ENCODE measurements at places on chromosomes 16 and 17.
A peak's percentile ranks its signal among the peaks of the same experiment; 100 is the strongest.

- DNase-seq, result no peak
These were observed 26.8 kb upstream of the GOSR1 start for GRCh38 chr17:30450125-30451027.

DNA sequence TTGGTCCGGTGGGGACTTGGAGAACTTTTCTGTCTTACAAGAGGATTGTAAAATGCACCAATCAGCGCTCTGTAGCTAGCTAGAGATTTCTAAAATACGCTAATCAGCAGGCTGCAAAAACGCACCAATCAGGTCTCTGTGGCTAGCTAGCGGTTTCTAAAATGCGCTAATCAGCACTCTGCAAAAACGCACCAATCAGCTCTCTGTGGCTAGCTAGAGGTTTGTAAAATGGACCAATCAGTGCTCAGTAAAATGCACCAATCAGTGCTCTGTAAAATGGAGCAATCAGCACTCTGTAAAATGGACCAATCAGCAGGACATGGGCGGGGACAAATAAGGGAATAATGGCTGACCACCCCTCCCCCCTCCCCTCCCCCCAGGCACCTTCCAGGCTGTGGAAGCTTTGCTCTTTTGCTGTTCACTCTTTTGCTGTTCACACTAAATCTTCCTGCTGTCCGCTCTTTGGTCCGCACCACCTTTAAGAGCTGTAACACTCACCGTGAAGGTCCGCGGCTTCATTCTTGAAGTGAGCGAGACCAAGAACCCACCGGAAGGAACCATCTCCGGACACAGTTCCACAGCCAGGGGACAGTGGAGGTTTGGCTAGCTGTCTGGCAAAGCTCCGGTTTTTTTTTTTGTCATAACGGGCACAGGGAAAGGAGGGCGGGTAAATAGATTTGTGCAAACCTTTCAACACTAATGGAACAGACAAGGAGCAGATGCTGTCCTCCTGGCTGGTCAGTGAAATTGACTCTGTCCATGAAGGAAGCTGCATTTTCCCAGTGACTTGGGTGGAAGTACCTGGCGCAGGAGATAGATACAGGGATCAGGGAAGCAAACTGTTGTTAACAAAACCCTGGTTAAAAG, 8.3 kb downstream of the PITPNC1 start:
- DNase-seq, result no peak

- no peak for DNase-seq
These were observed 84.6 kb downstream of the PARN start for GRCh38 chr16:14545346-14545884.

DNA sequence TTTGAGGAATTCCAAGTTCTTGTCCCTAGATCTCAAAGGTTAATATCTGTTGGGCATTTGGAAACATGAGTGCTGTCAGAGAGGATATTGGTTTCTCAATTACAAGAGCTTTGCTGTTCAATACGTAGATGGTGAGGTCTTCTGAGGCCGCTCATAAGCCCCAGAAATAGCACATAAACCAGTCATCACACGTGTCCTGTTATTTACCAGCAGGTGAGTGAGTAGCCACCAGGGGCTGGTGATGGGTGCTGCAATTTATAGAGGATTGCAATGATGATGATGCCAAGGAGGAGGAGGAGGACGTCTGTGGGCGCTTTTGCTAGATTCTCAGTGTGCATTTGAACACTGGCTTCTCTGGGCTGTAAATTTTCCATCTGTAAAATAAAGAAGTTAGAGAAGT, 89.0 kb downstream of the SALL1 start:
- no peak for DNase-seq

- DNase-seq, result no peak
These were observed 21.2 kb downstream of the SLC39A11 start for GRCh38 chr17:73071066-73071999.

DNA sequence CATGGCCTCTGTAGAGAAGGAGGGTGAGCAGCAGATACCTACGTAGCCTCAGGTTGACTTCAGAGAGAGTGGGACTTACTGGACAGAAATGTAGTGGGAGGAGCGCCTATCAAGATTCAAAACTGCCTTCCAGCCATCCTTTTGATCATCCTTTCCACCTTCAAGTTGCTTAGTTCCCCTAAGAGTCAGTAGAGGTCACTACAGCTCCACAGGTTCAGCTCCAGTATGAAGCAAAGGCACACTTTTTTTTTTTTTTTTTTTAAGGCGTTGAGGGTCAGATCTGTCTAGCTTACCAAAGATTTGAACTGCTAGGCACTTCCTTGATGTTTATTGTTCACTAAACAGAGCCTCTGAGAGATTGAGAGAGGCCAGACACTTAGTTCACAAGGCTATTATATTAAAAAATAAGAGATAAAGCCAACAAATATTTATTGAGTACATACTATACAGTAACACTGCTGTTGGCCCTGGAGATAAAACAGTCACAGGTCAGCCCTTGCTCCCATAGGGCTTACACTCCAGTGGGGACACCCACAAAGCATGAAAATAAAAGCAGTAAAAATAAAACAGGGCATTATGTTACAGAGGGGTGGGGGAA, 3.1 kb downstream of the RNF227 start:
- DNase-seq, result no peak

DNA sequence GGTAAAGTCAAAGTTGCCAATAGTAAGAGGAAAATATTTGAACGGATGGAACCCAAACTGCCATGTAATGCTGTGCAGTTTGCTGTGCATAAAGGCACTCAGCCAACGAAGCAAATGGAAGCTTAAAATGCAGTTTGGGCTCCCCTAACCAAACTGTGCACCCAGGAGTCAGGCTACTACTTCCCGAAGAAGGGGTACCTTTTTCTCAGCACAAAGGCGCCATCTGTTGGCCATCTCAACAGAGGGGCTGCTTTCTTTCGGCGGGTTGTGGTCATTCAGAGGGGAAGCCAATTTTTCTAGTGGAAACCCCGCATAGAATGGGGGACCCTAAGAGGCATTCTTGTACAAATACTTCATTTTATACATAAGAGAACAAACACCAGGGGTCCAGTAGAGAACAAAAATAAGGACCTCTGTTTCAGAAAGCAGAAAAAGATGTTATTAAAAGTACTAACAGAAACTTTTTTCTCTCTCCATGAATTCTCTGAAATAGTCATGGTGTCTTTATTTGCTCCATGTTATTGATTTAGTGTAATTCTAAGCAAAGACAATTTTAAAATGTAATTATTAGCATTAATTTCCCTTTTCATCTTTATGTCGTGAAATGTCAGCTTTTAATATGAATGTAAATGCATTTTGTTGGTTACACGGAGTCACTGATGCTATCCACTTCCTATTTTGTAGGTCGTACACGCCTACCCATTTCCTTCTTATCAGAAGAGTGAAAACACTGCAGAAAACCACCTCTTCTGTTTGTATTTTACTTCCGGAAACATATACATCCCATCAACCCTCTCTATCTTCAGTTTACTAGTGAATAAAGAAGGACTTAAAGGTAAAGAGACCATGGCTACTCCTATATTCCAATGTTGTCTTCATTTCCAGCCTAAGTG, 453.3 kb downstream of the KCNJ2 start:
- DNase-seq, result no peak

DNA sequence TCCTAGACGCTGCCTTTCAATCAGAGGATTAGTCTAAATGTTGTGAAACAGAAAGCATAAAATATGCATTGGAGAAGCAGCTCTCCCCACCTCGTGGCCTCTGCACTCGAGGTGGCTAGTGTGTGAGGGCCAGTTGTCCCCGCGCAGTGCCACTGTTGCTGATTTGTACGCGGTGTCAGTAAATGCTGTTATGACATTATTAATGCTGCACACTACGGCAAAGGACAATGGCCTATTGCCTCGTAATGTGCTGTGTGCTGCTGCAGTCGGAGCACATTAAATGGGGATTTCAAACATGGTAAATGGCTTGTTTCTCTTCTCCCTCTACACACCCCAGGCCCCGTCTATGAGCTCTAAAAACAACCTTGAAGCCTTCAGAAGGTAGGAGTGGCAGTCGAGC, 5.7 kb upstream of the MGAT5B start:
- DNase-seq, result no peak

- DNase-seq, result no peak
These were observed 7.0 kb downstream of the IL34 start for GRCh38 chr16:70653406-70653805.

GRCh38 chr16:75238853-75239541, 12.4 kb downstream of the BCAR1 start:
- peak; percentile 92 for DNase-seq

DNA sequence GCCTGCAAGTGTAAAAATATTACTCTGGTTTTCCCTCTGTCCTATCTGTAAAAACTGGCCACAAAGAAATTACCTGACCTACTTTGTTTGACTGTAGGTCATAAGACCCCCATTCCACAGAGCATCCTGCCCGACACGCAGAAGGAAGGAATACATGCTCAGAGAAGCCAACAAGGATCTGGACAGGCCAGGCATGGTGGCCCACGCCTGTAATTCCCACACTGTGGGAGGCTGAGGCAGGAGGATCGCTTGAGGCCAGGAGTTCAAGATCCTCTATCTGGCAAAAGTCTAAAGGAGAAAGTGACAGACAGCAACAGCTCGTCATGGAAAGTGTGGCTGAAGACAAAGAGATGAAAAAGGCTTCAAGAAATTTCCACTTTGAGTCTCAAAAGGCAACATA, 78.2 kb upstream of the RNU2-1 start:
- DNase-seq, result no peak

- DNase-seq, result no peak
These were observed 52.0 kb downstream of the SREBF1 start for GRCh38 chr17:17784657-17785267.

DNA sequence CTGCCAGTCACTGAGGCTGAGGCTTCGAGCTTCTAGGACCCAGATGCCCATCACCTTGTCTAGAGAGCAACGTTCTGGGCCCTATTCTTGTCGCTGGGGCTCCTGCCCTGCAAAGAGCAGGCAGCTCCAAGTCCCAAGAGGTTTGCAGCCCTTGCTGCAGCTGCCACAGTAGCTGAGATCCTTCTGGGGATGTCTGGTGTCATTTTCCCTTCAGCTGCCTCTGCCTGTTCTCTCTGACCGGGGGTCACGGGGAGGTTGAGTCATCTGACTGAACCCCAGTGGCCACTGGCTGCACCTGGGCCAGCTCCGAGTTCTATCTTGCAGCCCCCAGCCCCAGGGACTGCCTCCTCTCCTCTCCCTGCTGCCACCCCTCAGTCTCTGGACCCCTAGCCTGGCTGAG, 4.9 kb downstream of the WSCD1 start:
- no peak for DNase-seq

- no peak for DNase-seq
These were observed 427 bp upstream of the NLK start for GRCh38 chr17:28041844-28042656.

DNA sequence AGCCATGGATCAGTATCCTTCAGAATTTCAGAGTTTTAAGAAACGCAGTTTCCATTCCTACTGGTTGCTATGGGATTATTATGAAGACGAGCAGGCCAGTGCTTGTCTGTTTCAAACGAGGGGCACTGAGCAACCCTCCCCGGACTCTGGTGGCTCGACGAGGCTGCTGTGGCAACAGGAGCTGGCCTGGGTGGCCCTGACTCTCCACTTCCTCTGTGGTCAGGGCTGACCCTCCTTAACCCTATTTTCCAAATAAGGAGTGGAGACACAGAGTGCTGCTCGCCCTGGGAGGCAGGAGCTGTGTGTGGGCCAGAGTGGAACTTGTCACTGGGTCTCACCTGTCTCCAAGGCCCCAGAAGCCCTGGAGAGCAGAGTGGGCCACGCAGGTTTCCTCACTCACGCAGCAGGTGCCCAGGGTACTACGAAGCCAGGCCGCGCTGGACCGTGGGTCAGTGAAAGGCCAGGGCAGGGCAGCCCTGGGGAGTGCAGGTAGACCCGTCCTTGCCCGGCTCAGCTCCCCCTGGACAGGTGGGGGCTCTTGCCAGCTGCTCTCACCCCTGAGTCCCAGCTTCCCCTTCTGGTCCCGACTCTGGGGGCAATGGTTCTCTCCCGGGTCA, 3.3 kb downstream of the GALNS start:
- DNase-seq, result peak; percentile 49

GRCh38 chr16:11354733-11355574, 9.7 kb downstream of the RMI2 start:
- no peak for DNase-seq

- DNase-seq, result no peak
These were observed 236.4 kb downstream of the BCAS3 start for GRCh38 chr17:60914078-60914477.

DNA sequence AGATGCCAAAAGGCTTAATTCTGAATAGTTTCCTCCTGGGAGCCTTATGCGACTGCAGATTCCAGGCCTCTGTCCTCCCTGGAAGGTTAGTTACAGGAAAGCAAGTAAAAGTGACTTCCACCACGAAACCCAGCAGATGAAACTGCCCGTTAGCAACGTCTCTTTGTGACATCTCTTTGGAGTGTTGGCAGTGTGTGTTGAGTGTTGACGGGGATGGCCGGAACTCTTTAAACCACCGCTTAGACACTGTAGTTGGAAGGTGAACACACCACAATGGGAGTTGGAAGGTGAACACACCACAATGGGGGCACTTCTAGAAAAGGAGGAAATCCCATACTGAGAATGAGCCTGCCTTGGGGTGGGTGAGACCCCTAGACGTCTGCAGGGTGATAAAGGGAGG, 858 bp downstream of the SKAP1 start:
- no peak for DNase-seq

GRCh38 chr17:77426676-77427386, 286.1 kb downstream of the SEC14L1 start:
- no peak for DNase-seq

GRCh38 chr17:34382621-34383124, 19.6 kb upstream of the CCL1 start:
- DNase-seq, result no peak

DNA sequence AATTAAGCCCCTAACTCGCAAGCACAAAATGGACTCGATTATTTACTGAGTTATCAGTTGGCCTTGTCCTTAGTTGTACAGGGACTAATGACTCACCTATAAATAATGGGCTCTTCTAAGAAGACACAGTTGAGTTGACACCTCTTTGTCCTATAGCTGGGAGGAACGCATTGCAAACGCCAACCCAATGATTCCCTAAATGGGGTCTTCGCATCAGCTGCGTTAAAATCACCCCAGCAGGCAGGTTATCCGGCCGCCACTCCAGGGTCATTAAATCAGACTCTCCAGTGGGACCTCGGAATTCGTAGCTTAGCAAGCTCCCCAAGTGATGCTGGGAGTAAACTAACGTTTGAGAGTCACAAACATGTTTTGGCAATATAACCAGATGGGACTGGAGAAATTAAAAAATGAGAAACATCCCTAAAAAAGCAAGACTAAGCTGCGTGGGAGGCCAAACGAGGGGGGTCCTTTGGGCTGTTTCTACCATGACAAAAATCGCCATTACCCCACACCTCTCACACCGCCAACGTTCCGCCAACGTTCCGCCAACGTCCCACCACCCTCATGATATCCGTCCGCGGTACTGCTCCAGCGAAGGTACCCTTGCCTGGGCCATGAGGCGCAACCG, 932 bp upstream of the NFE2L1 start:
- DNase-seq, result no peak

GRCh38 chr16:77611386-77611785, 110.9 kb upstream of the NUDT7 start:
- DNase-seq, result no peak
